ENCODE measurements at places on chromosomes 5 and 9.

GRCh38 chr5:120564013-120564412 is 99.9 kb downstream of the PRR16 start:
- no peak for DNase-seq

- no peak for DNase-seq
Measured at GRCh38 chr9:95171001-95171400, 146.5 kb downstream of the FANCC start.

- no peak for DNase-seq
Measured at GRCh38 chr9:128882677-128883603, 1.0 kb downstream of the LRRC8A start.

DNA sequence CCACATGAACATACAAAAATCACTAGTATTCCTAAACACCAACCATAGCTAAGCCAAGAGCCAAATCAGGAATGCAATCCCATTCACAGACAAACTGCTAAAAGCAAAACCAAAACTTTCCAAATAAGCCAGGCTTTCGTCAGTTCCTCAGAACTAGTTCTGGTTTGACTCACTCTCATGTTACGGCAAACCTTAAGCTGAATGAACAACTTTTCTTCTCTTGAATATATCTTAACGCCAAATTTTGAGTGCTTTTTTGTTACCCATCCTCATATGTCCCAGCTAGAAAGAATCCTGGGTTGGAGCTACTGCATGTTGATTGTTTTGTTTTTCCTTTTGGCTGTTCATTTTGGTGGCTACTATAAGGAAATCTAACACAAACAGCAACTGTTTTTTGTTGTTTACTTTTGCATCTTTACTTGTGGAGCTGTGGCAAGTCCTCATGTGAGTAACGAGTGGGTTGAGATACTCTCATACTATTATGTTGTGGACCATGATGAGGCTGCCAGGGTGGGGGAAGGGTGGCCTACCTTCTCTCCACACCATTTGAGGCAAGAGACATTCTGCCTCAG is at the start of gene PDCD1LG2:
PDCD1LG2 (plus strand) TSS at position 172 of the 572 bp plus-strand sequence. CDS start 12,016 bp downstream, outside the sequence.
- no peak for DNase-seq

GRCh38 chr9:125541840-125542243 is 165.2 kb downstream of the MAPKAP1 start:
- no peak for DNase-seq

GRCh38 chr5:132812781-132813598 is at the start of gene SOWAHA:
Gene SOWAHA, plus strand, starts transcription at chr5:132813302. Its CDS starts 320 bp downstream, at chr5:132813622.
- DNase-seq, result no peak

GRCh38 chr5:179378441-179379271 is 33.4 kb upstream of the ADAMTS2 start:
- peak; percentile 44 for DNase-seq

GRCh38 chr5:151218177-151218576 is 5.7 kb downstream of the CCDC69 start:
- DNase-seq, result no peak

GRCh38 chr9:17398350-17398749 is 180.5 kb upstream of the SH3GL2 start:
- no peak for DNase-seq

- DNase-seq, result no peak
Measured at GRCh38 chr5:156783092-156783491, 67.0 kb upstream of the PPP1R2B start.
